ENCODE measurements at places on chromosomes 2 and 18.

DNA sequence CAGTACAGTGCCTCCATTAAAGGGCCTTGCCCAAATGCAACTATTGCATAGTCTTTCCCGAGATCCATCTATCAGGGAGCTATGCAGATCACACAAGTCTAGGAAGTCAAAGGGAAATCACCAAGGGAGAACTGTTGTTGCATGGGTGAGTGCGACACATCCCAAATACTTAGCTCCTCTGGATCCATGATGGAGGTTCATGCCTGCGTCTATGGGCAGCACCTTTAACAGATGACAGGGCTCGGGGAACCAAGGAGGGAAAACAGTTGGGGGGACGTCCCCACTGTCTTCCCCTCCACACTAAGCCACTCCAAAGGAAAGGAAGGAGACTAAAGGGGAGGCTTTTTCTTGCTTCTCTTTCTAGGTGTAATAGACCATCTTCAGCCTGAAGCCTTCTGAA is 552.8 kb upstream of the PKDCC start:
- no peak for DNase-seq

DNA sequence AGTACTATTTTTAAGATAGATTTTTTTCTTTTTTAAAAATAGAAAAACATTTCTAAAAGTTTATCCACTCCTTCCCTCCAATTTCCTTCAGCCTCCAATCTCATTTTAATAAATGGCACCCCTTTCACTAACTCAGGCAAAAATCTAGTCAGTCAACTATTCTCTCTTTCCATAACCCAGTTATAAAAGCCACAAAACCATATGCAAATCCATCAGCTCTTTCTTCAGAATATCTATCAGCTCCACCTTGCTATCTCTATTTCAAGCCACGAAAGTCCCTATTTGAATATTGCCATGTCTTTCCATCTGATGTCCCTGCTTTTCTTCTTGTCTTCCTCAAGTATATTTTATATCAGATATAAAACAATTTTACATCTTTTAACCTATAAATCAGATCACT is 397.1 kb downstream of the ERBB4 start:
- DNase-seq = no peak

DNA sequence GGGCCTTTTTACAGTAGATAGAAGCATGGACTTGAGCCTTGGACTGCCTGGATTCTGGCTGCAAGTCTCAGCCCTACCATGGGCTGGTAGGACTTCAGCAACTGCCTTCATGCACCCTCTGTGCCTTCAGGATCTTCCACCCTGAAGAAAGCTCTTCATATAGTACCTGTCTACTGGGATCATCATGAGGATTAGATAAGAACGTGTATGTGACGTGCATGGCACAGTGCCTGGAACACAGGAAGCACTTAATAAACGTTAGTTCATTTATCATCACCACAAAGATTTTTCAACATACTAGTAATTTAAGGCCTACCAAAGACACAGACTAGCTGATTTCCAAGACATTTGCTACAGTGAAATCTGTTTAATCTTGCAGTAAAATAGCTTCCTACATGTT is 53.2 kb upstream of the ITM2C start:
- DNase-seq = no peak

- no peak for DNase-seq
Observed at GRCh38 chr2:231541645-231542044, 11.4 kb upstream of the NMUR1 start.

- no peak for DNase-seq
Observed at GRCh38 chr2:149885468-149885867, 297.9 kb upstream of the MMADHC start.

DNA sequence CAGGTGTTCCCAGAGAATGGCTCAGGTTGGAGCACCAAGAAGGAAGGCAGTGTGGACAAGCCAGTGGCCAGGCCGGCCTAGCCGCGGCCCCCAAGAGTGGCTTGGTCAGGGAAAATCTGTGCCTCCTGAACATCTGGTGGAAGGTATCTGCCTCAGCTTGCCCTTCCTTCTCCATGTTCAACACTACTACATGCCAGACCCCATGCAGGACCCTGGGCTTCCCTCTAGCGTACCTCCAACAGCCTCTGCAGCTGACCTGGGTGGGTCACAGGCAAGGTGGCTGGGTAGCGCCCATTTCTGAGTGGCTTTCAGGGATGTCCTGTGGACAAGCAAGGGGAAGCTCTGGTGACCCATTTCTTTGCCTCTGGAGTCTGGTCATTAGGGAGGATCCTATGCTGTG is 7.7 kb downstream of the WNT10A start:
- DNase-seq = no peak

DNA sequence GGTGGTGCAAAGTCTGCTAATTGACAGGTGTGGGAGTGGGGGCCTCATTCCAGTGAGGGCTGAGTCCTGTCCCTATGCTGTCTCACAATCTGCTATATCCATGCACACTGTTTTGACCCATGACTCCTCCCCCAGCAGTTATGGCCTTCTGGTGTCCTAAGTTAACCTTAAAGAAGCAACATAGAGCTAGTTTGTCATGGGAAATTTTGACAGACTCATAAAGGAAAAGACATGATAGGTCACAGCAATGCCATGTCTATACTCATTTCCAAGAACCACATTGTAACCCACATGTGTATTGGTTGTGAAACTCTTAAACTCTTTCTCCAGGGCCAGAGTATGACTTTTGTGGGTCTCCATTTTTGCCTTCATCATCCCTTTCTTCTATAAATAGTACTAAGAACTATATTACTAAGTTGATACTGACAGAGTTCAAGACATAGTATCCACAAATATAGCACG is 78.2 kb upstream of the SLC1A4 start:
- no peak for DNase-seq

GRCh38 chr2:68367953-68368653 is 3.0 kb downstream of the PLEK start:
- DNase-seq = no peak

DNA sequence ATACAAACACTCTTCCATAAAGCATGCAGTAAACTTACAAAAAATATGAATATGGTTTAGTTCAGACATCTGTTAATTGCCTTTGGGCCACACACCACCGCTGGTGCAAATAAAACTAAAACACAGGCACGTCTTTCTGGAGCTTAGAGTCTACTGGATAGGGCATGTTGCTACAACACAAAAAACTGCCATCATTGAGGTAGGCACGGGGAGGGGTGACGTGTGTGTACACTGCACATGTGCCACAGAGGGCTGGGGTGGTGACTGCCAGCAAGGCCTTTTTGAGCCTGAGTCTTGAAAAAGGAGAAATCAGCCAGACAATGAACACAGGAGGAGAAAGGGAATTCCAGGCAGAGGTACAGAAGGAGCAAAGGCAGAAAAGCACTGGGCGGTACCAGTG is 5.1 kb downstream of the SERPINE2 start:
- no peak for DNase-seq

DNA sequence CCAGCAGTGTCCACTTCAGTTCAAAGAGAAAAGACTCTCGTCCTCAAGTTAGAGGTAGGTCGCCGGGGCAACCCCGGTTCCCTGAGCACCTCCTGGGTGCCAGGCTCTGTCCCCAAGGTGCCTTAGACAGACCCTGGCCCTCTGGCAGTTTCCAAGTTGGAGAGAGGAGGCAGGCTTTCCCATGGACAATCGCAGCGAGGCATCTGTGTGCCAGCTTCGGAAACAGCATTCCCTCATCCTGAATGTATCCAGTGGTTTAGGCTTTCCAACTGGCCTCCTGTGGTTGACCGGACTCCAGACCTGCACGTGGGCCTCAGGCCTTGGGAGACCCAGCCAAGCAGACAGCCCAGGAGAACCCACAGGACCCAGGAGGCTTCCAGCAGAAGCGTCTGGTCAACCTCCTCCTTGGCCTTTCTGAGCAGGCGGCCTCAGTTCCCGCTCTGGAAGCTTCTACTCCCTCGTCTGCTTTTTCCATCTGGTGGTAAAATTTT is 70.3 kb downstream of the KCNF1 start:
- DNase-seq = no peak
